ENCODE measurements at places on chromosomes 5 and 9.

GRCh38 chr5:176732736-176733405 is 77.5 kb upstream of the UNC5A start:
- DNase-seq: no peak

DNA sequence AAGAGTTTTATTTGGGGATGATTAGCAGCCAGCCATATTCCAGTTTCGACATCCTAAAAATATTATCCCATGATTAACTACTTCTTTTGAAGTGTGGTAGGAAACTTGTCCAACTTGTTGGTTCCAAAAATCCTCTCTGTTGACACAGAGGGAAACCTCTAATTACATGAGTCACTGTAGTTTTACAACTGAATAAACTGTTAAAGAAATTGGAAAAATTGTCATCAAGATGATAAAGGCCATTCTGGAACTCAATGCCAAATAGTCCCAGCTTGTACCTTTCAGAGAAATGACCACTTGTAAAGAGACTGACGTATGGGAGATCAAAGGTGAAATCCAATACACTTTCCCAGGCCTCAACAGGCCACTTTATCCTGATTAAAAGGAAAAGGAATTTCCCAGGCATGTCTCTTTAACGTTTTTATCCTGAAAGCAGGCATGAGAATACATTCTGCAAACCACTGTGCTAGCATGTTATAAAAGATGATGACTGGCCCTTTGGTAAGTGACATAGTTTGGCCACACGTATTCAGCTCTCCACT is 261.6 kb downstream of the GLIS3 start:
- DNase-seq: no peak

GRCh38 chr5:124238350-124238749 is 508.1 kb downstream of the ZNF608 start:
- no peak for DNase-seq

DNA sequence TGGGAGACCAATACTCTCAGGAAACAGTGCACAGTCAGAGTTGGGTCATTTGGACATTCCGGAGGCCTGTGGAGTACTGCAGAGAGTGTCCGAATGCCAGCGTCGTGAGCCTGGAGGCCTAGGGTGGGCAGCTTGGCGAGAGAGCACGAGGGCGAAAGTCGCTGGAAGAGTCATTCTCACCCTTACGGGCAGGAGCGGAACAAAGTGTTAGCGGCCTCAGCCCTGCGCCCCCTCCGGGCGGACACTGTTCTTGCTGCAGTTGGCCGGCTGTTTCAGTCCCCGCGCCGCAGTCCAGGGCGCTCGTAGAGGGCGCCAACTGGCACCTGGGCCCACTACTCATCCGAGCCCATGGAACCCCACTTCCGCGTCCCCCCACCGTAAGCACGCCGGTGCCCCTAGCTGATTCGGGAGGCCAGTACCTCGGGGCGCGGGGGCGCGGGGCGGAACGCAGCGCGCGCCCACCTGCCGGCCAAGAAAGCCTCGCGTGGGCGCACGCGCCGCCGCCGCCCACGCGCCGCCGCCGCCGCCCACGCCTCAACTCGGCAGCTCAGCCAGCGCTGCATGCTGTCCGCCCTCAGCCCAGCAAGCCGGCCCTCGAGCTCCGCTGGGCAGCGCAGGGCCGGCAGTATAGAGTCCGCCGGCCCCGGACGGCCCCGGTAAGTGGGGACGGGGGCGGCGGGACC is 99.7 kb upstream of the CCL21 start:
- no peak for DNase-seq

DNA sequence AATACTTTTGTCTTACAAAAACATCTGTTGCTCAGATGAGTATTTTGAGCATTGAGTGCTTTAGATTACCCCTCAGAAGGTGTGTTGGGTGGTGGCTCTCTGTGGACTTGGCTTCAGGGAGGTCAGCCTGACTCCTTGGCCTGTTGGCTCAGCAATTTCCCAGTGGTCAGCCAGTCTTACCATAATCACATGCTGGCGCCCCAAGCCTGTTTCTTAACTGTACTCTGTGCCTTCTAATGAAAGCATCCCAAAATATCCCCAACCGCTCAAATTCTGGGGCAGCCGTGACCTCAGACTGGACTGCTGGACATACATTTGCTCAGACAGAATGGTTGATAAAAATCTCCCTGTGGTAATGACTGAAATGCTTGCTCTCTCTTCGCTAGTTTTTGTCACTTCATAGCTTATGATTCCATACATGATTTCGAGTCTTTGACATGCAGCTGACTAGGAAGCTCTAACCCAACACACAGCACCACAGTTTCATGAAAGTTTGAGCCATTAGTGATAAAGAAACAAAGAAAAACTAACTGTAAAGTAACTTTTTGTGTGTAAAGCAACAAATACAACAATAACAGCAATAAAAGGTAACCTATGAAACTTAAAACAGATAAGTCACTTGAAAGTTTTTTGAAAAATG is 562.2 kb upstream of the MEF2C start:
- DNase-seq: no peak

DNA sequence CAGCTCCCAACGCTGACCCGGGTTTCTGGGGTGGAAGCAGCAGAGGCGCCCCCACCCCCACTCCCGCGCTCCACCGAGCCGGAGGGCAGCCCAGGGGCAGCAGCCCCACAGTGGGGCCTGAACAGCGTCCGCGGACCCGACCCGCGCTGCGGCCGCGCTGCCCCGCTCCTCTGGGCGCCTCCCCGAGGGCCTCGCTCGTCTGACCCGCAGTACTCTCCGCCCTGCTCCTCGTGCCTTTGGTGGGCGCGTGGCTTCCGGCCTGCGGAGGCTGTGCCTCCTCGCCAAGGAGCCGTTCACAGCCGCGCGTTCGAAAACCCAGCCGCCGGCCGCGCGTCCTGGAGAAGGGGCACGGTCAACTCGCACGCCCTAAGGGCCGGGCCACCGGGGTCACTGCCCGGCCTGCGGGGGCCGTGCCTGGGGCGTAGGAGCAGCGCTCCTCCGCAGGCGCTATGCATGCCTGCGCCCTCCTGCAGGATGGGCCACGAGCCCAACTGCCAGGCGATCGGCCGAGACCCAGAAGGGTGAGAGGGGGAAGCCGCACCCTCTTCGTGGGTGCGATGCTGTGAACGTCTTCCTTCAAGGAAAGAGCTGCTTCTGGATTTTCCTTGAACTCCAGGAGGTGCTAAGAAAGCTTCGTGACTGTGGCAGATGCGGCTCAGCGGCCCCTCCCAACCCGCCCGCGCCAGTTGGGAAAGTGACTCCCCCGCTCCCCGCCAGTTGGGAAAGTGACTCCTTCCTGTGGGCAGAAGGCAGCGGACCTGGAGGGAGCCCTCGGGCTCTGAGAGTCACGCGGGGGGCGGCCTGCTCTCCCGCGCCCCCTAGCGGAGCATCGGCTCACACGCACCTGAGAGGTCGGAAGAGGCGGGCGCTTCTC is 82.7 kb downstream of the HSD17B3 start:
- no peak for DNase-seq

- no peak for DNase-seq
Observed at GRCh38 chr5:108878756-108879155, 131.1 kb downstream of the FER start.

DNA sequence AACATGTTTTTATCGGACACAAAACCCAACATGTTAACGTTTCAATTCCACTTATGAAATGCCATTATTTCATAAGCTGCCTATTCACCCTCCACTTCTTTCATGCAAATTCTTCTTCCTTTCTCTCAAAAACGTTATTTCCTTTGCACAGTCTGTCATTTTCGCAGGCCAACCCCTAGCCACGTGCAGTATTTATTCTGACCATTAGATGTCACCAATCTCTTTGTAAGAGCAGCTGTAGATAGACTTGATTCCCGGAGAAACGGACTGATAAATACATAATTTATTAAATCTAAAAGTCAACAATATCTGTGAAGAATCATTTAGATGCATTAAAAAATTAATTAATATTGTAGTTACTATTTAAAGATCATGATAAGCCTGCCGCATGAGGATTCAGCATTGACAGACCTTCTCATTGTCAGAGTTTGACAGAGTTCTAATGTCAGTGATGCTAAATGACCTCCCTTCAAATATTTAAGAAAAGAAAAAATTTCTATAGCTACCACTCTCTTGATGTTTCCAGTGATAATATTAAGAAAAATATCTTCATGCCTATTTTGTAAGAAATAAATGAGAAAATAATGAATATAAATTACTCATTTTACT is 933.6 kb downstream of the CDH12 start:
- DNase-seq: no peak

DNA sequence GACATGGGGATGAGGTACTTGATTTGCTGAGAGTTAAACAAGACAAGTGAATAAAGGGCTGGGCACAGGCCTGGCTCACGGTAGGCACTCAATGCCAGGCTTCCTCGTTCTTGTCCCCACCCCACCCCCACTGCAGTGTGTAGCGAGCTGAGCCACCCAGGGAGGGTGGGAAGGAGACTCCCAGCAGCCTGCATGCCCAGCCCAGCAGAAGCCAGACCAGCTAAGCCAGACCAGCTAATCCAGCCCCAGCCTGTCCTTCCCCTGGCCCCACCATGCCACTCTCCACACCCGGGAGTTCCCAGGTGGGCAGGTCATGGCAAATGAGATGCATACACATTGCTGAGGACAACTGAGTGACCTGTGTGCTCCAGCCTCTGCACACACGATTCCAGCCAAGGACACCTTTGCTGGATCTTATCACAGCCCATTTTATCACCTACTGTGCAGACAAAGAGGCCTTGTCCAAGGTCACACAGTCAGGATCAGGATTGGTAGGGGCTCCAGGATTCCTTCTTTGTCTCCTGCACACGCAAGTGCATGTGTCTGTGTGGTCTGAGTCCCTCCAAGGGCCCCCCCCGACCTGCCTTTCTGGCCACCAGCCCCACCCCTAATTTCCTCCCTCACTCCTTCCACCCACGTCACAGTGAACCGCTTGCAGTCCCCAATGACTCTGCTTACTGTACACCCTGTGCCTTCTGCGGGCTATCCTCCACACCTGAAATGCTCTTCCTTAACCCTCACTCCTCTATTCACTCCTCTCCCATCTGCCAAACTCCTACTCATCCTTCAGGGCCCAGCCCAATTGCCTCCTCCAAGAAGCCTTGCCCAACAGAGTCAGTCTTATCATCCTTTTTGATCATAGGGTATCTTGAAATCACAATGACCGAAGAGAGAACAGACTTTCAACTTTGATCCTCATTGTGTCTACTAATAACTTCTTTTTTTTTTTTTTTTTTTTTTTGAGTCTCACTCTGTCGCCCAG is 26.6 kb downstream of the DUSP1 start:
- DNase-seq: no peak

GRCh38 chr5:135228222-135228621 is 170.8 kb downstream of the MACROH2A1 start:
- no peak for DNase-seq

GRCh38 chr5:168611165-168611564 is 32.0 kb upstream of the PANK3 start:
- no peak for DNase-seq

GRCh38 chr9:82489201-82489821 is 500.7 kb downstream of the SPATA31D1 start:
- DNase-seq: no peak

DNA sequence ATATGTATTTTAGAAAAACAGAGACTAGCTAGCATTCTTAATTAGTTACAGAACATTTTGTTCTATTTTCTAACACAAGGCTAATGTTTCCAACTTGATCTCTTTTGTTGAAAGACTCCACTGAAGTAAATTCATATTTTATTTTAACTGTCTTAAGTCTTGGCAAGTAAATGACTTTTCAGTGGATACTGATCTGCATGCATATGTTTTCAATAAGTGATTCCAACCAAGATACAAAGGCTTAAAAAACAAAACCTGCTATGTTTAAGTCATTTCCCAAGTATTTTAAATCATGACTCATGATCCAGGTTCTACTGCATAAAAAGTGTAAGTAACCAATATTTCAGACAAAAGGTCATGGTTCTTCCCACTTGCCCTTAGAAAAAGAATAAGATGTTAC is 5.7 kb downstream of the CDO1 start:
- DNase-seq: no peak

DNA sequence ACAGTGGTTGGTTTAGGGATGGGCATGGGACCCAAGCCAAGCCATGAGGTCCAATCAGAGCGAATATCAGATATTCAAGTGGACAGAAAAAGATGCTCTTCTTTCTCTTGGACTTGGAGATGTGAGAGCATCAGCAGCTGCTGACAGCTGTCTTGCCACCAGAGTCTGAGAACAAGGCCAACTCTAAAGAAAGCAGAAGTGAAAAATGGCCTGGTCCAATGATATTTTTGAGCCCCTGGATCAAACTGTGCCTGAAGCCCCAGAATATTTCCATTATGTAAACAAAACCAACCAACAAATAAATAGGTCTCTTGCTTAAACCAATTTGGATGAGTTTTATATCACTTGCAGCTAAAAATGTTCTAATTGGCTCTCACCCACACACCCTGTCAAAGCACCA is 30.7 kb upstream of the JADE2 start:
- DNase-seq: no peak

DNA sequence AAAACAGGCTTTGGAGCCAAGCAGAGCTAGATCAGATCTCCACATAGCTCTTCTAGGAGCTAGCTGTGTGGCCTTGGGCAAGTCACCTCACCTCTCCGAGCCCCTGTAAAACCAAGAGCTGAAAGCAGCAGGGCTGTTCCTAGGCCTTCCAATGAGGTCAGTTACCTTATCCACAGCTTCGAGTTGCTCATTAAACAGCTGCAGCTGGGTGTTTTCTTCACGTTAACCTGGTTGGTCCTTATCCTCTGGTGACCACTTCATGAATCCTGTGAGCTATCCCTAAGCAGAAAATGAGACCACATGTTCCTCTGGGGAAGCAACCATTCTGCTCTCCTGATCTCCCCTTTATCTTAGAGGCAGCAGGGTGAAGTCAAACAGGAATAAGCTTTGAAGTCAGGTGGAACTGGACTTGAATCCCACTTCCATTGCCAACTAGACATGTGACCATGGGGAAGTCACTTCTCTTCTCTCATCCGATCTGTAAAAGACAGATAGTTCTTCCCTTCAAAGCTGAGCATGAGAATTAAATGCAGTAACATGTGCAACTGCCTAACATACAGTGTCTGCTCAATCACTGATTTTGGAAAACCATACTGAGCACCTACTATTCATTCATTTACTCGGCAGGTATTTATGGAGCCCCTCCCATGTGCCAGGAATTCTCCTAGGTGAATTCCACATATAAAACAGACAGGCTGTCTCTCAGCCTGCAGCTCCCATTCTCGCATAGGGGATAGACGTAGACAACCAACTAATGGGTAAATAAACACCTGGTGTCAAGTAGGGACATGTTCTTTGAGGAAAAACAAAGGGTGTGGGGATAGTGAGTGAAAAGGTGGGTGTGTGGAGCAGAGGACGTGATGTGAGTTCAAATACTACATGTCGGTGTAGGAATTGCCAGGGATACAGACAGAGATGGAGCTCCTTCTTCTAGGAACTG is 111.7 kb upstream of the BOD1 start:
- DNase-seq: no peak

DNA sequence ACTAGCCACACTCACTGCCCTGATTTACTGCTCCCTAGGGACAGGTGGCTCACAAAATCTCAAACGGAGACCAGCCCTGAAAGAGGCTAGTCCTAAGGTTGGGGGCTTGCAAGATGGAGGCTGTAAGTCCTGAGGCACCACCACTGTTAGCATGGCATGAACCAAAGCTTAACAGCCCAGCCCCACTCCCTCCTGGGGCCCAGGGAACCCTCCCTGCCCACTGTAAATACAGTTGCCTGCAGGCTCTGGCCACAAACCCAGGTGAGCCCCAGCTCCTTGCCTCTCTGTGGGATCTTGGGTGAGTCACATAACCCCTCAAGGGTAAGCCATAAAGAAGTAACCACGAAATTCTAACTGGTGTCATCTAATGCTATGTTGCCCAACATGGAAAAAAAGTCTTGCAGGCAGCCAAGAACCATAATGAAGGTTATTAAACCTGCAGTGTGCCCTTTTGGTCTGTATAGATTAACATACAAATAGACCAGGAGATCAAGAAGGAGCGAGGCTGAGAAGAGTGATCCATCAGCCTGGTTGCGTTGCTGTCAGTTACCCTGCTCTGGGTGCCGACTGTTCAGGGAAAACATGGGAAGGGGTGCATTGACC is 1.7 kb upstream of the POMT1 start:
- peak; percentile 15 for DNase-seq

Data from effector memory CD4-positive, alpha-beta T cell (primary cell).